ENCODE measurements at places on chromosomes 5 and 9. TPM values are rescaled to one million over a fixed set of nuclear protein-coding genes. Genes with fewer than 3 reads are reported as not detected.

The OBP2B gene
- total RNA-seq, result not detected

The ANKRD34B gene
- total RNA-seq, result not detected

The PCDHB7 gene
- under 0.01 TPM for total RNA-seq

The PCDHAC2 gene
- under 0.01 TPM for total RNA-seq

The CLINT1 gene
- 82.7 TPM for total RNA-seq

The PCDHGB6 gene
- 2.9 TPM for total RNA-seq

The OR13C4 gene
- total RNA-seq, result not detected

The SLC4A9 gene
- total RNA-seq, result not detected

The SLC36A2 gene
- total RNA-seq, result not detected

The OLFM1 gene
- total RNA-seq, result 15.1 TPM

The GFI1B gene
- not detected for total RNA-seq

The EGFL7 gene
- total RNA-seq, result 5.9 TPM

The KIF24 gene
- 6.5 TPM for total RNA-seq

The CSF1R gene
- not detected for total RNA-seq

The PAEP gene
- 4.9 TPM for total RNA-seq

The CYLC2 gene
- not detected for total RNA-seq

The IL4 gene
- total RNA-seq, result not detected

The ROR2 gene
- total RNA-seq, result 0.36 TPM

The HTR1A gene
- not detected for total RNA-seq

The TTC16 gene
- total RNA-seq, result under 0.01 TPM

The PPP3R2 gene
- total RNA-seq, result not detected

The S100Z gene
- total RNA-seq, result not detected

The FBP2 gene
- total RNA-seq, result not detected

The GRM6 gene
- not detected for total RNA-seq

The LECT2 gene
- not detected for total RNA-seq

The AHRR gene
- 41.0 TPM for total RNA-seq

The PCDHA4 gene
- under 0.01 TPM for total RNA-seq

The SHOC1 gene
- total RNA-seq, result 0.46 TPM

The ARL10 gene
- 7.9 TPM for total RNA-seq

The PPP2R2B gene
- 1.3 TPM for total RNA-seq

The SLC6A7 gene
- not detected for total RNA-seq

The C5orf58 gene
- total RNA-seq, result not detected

The DAB2IP gene
- total RNA-seq, result 27.0 TPM

The ARHGEF39 gene
- total RNA-seq, result 7.0 TPM

The NUDT12 gene
- 13.4 TPM for total RNA-seq

The AQP3 gene
- not detected for total RNA-seq

The HINT2 gene
- 31.6 TPM for total RNA-seq

The TBC1D2 gene
- total RNA-seq, result 4.5 TPM

The CARTPT gene
- not detected for total RNA-seq

The SH3RF2 gene
- total RNA-seq, result 0.73 TPM

The HAVCR2 gene
- under 0.01 TPM for total RNA-seq

The MAMDC2 gene
- total RNA-seq, result 0.33 TPM

The ARSI gene
- 6.2 TPM for total RNA-seq

The ANKRD31 gene
- 0.36 TPM for total RNA-seq

The OR1J4 gene
- not detected for total RNA-seq

The FGFR4 gene
- 1.0 TPM for total RNA-seq

The PLCXD3 gene
- not detected for total RNA-seq

The CDH6 gene
- total RNA-seq, result not detected
